Ecto neural progenitor cell (in vitro differentiated cells): ENCODE measurements at places on chromosomes 4 and X.

- no peak for DNase-seq
These were observed 331.5 kb upstream of the PABPC4L start for GRCh38 chr4:134533068-134533467.

GRCh38 chrX:71105628-71106027 lies 912 bp downstream of the CXorf65 start:
- DNase-seq, result no peak

- no peak for DNase-seq
These were observed 58.1 kb downstream of the TNIP2 start for GRCh38 chr4:2697995-2698414.

- no peak for DNase-seq
These were observed 90.3 kb downstream of the RAPGEF2 start for GRCh38 chr4:159193046-159193620.

DNA sequence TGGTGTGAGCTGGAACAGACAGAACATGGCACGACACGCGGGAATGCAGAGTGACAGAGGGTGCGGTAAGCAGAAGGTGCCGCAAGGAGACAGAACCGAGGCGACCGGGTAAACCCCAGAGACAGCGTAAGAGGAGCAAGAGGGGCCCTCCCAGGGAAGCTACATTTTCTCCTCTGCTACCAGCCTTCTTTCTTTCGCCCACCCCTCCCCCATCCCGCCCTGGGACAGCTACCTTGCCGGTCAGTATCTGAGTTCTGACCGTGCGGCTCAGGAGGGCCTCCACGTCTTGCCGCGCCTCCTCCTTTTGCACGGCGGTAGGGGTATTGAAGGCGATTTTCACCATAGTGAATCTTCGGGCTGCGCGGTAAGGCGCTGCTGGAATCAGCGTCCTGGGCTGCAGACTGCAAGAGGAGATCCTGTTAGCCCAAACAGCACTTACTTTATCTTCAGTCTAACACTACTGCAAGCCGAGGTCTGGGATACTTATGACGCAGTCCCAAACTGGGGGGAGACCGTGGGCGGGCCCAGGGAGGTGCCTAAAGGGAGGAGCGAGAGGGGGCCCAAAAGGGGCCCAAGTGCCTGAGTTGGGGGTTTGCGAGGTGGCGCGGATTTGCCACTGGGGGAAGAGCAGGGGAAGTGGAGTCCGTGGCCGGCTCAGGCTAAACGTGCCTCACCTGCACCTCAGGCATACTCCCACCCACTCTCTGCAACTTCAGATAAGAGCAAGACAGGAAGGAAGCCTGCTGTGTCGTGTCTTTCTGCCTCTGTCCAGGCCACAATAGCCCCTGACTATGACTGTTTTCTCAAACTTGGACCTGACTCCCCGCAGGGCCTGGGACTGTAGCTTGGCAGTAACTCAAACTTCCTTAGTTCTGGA lies at the start of gene ITM2A:
TSS of gene ITM2A (minus strand) at position 462 of the 877 bp plus-strand sequence. CDS start at position 343, 119 bp downstream.
- DNase-seq, result peak; percentile 54

DNA sequence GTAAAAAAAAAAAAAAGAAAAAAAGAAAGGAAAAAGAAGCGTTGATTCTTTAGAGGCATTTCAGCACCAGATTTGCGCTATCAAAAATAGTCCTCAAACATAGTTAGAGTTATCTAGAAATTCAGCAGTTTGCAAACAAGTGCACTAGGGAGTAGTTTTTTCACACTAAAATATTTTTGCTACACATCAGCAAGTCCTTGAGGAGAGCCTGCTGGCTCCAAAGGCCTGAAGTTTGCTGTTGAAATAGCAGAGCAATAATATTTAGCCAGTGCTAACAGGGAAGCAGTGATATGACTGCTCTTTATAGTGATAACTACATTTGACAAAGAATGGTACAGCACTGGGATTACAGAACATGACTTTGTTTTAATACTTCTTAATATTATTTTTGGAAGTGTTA lies 472.2 kb downstream of the PCDH7 start:
- DNase-seq, result no peak

DNA sequence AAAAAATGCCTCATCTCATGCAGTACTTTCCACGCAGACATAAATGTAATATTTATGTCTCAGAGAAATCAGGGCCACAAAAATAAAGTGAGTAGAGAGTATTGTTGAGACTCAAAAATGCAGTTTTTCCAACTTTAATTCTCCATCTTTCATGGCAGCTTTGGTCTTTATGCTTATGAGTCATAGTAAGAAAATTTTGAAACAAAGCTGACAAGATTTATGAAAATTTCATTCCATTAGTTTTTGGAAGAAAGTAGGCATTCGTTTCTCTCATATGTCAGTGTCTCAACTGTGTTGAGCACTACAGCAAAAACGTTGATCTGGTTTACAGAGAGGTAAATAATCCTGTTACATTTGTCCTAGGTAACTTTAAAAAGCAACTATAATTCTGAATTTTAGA lies 656.8 kb downstream of the IQCM start:
- no peak for DNase-seq

- DNase-seq, result peak; percentile 83
These were observed at the start of gene GPR173 for GRCh38 chrX:53048169-53049126. TSS of gene GPR173 (plus strand) at chrX:53048789. CDS start at chrX:53076622, 27,833 bp downstream.

GRCh38 chr4:4947721-4948120 lies 71.5 kb downstream of the CYTL1 start:
- no peak for DNase-seq

DNA sequence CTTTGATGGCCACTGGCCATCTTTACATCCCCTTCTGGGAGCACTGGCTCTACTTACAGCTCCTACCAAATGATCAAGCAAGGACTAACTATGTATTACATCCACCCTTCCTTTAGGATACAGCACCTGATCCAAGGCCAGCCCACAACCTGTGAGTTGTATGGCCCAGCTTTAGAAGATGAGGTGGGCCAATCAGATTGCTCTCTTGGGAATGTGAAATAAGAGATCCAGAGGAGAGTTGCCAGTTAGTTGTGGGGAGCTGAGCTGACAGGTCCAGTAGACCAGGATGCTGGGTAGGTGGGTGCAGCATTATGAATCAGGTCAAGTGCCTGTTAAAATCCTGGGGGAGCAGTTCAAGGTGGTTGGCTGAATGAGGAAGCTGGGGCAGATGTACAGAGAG lies 111.5 kb downstream of the GNL3L start:
- no peak for DNase-seq

DNA sequence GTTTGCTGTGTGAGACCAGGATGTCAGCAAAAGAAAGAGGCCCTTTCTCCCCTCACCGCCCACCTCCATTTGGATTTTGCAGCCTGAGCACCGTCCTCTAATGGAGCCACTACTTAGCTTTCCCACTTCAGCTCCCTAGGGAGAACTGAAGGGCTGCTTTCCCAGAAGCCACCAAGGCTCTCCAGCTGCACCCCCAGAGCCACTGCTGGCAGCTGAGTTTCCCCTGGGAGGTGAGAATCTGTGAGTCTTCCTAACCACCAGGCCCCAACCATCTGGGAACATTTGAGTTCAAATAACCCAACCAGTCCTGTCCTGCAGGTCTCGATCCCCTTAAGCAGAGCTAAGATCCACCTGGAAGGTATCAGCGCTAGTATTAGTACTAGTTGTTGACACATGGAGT lies 173.1 kb upstream of the USP9X start:
- DNase-seq, result no peak

DNA sequence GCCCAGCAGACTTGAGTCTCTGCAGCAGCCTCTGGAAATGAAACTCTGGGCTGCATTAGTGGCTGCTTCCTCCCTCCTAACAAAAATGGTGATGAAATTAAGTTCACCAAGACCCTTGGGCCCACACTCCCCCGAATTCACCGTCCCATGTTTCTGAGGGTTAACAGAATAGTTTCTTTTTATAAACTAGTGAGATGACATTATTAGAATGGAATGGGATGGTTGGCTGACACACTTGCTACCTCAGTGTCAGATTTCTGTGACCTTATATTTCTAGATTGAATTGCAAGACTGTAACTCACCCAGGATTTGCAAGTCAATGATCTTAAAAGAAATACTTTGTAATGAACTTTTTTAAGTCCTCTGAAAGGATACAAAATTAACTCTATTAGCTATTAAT lies 127.1 kb downstream of the SHROOM3 start:
- DNase-seq, result no peak

GRCh38 chr4:181957088-181957487 lies 286.1 kb upstream of the TENM3 start:
- DNase-seq, result no peak

DNA sequence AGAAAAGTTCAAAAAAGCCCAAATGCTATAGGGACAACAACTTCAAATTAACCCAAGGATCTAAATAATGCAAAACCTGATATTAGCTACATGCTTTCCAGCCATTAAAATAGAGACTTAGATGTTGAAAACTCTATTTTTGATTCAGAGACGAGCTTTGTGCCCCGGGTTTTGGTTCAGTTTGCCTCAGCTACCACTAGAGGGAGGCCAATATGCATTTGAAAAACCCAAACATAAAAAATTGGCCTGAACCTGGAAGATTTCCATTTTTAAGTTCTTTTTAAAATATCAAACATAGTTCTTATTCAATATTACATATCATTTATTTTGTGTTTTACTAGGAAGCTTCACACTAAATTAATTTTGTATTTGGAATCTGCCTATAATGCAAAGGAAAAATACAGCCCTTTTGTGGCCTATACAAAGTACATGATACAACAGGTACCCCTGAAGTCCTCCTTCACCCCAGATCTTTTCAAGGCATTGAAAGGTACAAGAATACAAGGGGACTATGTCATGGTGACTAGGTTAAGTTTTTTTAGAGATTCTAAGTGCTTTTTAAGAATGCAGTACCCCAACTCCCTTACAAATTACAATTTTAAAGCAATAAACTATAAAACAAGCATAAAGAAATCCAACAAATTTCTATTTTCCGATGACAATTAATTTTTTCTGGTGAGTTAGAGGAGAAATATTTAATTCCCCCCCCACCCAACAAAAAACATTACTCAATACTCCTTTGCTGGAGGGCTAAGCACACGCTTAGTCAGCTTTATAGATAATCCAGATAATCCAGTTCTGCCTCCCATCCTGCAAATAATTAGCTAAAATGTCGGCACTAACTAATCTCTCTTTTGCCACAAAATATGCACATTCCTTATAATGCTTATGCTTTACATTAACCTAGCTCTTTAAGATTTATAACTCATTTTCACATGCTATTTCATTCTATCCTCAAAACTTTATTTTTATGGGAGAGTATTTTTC lies 97.7 kb upstream of the PTPN13 start:
- no peak for DNase-seq

GRCh38 chr4:145822181-145822580 lies 116.4 kb downstream of the ZNF827 start:
- DNase-seq, result no peak

DNA sequence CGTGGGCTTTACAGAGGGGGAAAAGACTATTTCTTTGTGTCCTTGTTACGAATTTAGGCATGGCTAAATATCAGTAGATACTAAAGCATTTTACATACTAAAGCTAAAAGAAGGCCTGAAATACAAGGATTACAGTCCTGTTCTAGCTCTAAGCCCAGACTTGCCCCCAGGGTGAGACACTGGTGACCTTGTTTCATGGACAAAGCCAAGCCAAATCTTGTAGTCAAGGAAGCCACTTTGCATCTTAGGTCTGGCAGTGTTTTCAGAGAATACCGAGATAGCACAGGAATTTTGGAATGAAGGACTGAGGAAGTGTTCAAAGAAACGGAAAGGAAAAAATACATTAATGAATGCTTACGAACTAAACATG lies 733 bp upstream of the G3BP2 start:
- peak; percentile 50 for DNase-seq

- no peak for DNase-seq
These were observed 83.6 kb downstream of the MAML3 start for GRCh38 chr4:140070366-140070765.

DNA sequence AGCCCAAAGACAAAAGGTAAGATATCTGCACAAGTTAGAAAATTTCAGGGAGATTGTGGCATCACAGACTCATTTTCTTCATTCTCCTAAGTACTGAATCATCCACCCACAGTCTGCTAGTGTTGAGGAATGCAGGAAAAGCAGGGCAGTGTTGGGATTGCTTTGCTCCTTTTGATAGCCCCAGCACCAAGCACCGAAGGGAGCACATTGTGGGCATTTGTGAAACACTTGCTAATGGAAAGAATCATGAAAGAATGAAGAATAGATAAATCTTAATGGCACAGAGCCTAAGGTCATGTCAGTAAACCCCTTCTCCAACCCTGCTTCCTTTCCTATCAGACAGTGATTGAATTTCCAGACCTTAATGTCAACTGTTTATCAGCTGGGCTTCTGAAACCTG lies 103.1 kb upstream of the GPRIN3 start:
- no peak for DNase-seq

GRCh38 chr4:145779319-145779801 lies 99.4 kb downstream of the C4orf51 start:
- no peak for DNase-seq

DNA sequence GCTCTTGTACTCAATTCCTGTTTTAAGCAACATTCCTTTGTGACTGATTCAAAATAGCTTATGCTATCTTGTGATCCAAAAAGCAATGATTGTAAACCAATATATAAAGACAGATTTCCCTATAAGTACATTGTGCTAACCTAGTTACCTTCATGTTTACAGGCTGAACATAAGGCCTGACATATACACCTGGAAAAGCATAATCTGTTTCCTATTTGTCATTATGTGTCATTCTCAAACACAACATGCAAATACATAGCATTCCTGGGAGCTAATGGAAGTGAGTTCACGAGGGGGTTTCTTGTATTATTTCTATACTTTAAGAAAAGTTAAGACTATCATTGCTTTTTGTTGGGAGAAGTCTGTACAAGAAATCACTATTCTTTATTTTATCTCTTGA lies 638.1 kb upstream of the AGA start:
- no peak for DNase-seq

- DNase-seq, result no peak
These were observed 108.7 kb downstream of the DHRSX start for GRCh38 chrX:2391869-2392606.

- no peak for DNase-seq
These were observed 45.8 kb downstream of the KDR start for GRCh38 chr4:55079451-55080173.

GRCh38 chr4:13399257-13399656 lies 84.9 kb downstream of the RAB28 start:
- no peak for DNase-seq

- DNase-seq, result no peak
These were observed 1673.8 kb upstream of the AGA start for GRCh38 chr4:179116011-179116410.

GRCh38 chr4:163694385-163694784 lies 199.9 kb downstream of the TMA16 start:
- DNase-seq, result no peak

DNA sequence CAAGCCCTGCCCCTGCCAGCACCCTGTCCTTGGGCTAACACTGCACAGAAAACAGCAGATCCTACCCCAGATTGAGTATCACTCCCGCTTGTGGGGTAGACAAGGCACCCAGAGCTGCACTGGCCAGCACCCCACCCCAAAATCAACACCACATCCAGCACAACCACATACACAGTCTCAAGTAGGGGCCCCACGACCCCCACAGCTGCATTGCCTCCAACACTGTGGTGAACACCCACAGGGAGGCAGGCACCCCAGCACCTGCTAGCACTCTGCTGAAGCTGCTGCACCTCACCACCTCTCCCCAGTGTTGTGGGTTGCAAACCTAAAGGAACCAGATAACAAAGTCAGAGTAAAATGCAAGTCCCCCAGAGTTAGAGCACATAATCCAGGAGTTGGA lies 589.9 kb downstream of the PCDH19 start:
- DNase-seq, result no peak
